ENCODE measurements at places on chromosomes 2 and 18. TPM values are rescaled to one million over a fixed set of nuclear protein-coding genes. Genes with fewer than 3 reads are reported as not detected.

GRCh38 chr2:42696987-42697386 is 66.9 kb downstream of the OXER1 start:
- no peak for DNase-seq

GRCh38 chr18:36636237-36636817 is 192.5 kb downstream of the TPGS2 start:
- DNase-seq: no peak

- DNase-seq: no peak
Observed at GRCh38 chr2:241460631-241461030, 47.8 kb downstream of the STK25 start.

DNA sequence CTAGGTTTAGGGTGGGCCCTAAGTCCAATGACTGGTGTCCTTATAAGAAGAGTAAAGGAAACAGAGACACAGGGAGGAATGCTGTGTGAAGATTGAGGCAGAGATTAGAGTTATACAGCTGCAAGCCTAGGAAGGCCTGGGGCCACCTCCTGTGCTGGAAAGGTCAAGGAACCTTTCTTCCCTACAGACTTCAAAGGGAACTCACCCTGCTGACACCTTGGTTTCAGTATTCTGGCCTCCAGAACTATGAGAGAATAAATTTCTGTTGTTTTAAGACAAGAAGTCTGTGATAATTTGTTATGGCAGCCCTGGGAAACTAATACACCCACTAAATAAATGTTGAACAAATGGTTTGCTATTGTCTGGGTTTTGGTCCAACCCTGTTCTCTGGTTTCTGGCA is 102.3 kb upstream of the NEUROD1 start:
- DNase-seq: no peak

DNA sequence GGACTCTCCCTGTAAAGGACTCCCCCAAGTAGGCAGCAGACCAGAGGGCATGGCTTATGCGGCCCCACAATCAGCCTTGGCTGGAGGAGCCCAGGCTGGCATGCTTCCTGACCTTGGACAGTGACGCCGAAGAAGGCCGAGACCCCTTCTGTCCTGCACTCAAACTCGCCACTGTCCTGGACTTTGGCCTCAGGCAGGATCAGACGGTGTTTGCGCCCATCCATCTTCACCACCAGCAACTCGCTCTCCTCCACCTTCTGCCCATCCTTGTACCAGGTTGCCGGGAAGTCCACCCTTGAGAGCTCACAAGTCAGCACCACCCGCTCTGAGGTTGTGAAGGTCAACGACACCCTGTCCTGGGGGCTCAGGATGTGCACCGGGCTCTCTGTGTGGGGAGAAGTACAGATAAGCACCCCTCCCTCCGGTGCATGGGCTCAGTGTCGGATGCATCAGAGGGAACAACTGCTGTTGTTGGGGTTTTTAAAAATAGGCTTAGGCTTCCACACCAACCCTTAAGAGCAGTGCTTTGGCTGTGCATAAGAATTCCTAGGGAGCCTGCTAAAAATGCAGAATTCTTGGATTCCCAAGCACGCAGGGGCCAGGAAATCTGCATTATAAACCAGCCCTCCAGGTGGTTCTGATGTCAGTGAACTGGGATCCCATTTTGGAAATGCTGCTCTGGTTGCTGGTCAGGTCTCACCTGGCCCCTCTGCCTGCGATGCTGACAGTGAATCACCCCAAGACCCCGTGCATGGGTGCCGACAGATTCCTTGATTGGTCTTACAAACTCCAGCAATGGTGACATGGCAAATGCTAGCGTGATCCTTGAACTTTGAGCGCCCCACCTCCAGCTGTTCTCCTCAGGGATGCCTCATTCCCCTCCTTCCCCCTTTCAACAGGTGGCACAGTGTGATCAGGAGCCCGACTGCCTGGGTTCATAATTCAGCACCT is 5.9 kb downstream of the OBSL1 start:
- no peak for DNase-seq

DNA sequence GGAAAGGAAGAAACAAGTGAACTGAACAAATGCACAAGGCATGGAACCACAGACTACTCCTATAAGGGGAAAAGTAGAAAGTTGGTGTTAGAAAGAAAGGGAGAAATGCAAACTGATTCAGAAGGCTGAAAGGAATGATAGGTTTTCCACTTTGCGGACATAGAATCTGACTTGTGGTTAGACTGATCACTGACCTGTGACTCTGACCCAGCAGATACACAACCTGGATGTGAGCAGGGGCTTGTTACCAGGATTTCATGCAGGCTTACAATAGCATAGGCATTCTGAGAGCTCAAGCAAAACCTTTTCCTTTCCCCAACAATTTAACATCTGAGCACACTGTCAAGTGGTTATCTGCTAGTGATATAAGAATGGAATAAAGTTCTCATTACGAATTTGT is 237.0 kb upstream of the CDH20 start:
- DNase-seq: no peak

DNA sequence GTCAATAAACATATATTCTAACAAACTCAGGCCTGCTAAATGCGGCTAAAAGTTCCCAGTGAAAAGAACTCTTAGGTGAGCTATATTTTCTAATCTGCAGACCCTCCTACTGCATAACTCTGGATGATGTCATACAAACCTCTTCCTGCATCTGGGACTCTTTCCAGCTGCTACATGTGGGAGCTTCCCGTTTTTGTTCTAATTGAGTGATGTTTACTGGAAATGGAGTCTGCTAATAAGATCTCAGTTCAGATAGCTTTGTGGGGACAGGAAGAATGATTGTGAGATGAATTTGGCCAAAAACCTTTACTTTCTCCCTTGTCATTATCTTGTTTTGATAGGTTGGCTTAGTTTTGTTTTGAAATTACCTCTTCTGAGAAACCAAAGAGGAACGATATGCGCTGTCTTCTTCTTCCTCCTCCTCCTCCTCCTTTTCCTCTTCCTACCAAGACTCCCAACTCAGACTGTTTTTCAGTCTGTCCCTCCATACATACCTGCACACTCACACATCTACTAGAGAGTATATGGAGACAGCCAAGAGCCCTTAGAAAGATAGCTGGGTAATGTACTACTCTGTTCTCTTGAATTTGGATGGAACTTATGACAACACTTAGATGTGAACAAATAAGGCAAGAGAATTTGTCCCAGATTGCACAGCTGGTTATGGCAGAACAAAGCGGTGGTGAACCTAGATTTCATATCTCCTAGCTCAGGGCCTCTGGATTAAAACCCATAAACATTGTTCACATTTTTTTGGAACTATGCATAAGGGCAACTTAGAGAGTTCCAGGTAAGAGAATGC is 39.8 kb upstream of the AAK1 start:
- DNase-seq: no peak

- no peak for DNase-seq
Observed at GRCh38 chr2:28084564-28084963, 194.0 kb downstream of the BABAM2 start.

DNA sequence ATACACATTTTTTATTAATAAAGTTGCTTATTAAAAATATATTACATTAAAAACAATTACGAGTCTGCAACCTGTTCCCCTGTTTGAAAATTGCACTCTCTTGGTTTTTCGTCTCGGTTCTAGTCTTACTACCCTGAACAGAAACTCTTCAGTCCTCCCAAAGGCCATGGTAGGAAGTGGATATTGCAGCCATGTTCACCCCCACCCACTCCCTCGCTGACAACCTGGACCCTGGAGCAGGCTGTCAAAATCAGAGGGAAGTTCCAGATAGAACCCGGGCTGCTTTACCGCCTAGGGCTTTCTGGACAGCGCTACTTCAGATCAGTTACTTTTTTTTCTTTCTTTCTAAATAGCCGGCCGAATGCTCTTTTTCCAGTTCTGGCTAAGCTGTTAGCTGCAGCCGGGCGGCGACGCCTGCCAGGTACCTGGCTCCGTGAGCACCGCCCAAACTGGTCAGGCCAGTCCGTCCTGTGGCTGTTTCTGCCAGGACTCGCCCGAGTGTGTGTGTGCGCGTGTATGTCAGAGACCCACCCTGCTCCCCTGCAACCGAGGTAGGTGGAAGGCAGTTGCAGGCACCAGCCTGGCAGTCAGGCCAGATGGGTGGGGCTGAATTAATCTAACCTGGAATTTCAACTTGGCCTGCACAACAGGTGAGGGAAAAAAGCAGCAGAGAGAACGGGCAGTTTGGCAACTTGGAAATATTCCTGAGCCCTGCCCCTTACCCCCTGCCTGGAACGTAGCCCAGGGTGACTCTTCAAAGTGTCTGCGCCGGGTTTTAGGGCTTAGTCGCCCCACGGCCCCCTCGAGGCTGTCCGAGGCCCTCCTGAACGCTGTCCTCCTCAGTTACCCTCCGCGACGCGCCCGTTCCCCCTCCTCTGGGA is 1.1 kb upstream of the TET3 start:
- DNase-seq: no peak

BCL11A gene
- total RNA-seq: 128 TPM

RNF181 gene
- total RNA-seq: 38.8 TPM

Data from occipital lobe (tissue), 3 donors.